Spleen (tissue), 13 donors: ENCODE measurements at places on chromosomes 2 and 18.
A peak's percentile ranks its signal among the peaks of the same experiment; 100 is the strongest.

- no peak for DNase-seq
Observed at GRCh38 chr2:178865999-178866398, 58.8 kb upstream of the TTN start.

DNA sequence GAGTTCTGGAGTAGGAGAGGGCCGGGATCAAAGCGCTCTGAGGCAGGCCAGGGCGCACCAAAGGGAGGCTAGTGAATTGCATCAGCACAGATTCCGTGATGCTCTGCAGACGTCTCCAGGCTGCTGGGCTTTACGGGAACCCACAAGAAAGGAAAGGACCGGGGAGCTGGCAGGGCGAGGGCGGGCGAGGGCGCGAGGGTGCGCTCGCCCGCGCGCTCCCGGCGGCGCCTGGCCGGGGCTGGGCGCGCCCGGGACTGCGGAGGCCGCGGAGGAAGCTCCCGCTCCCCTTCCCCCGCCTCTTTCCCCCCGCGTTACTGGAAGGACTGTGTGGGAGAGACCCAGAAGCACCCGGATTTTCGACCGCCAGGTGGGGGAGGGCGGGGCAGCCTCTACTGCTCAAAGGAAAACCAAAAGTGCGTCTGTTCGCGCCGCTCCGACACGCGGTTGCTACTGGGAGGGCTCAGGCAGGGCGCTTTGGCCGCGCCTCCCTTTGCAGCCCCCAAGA is 2.4 kb upstream of the FOSL2 start:
- DNase-seq = peak; percentile 94

- DNase-seq = no peak
Observed at GRCh38 chr18:79013869-79014268, 34.3 kb downstream of the SALL3 start.

DNA sequence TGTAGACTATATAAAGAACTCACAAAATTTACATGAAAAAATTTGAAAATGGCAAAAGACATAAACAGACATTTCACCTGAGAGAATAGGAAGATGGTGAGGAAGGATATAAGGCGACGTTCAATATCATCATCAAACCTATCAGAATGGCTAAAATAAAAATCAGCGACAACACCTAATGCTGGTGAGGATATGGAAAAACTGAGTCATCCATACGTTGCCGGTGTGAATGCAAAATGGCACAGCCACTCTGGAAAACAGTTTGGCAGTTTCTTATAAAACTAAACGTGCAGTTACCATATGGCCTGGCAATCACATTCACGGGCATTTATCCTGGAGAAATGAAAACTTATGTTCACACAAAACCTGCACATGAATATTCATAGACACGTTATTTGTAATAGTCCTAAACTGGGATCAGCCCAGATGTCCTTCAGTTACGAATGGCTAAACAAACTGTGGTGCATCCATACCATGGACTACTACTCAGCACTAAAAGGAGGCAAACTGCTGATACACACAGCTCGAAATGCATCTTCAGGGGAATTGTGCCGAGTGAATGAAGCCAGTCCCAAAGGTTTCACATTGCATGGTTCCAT is 63.1 kb upstream of the TXNDC2 start:
- DNase-seq = no peak

GRCh38 chr2:71457123-71457915 is 4.0 kb downstream of the DYSF start:
- DNase-seq = no peak

DNA sequence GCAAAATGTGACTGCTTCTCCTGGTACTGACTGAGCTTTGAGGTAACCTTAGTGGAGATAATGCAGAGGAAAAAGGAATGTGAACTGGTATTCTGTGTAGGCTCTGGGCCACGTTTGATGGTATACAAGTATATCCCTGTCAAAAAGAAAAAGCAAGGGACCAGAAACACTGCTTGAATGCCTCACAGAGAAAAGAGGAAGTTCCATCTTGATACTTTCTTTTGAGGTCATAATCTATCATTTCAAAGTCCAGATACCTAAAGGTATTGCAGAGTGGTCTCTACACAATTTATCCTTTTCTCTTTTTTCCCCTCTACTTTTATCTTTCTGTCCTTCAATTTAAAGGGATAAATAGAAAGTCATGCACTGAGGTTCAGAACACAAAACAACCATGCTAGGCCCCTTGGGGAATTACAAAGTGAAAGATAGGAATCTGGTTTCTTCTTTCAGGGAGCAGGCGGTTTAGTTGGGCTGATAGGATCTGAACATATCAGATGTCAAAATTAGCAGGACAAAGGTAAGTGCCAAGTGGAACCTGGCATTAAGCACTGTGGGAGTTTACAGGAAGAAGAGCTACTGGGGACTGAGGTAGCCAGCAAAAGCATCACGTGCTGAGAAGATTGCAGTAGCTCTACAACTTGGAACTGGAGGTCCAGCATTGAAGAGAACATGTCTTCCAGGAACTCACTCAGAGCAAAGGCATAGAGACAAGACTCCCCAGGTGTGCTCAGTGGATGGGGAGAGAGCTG is 121.2 kb downstream of the LYPD6 start:
- DNase-seq = no peak

DNA sequence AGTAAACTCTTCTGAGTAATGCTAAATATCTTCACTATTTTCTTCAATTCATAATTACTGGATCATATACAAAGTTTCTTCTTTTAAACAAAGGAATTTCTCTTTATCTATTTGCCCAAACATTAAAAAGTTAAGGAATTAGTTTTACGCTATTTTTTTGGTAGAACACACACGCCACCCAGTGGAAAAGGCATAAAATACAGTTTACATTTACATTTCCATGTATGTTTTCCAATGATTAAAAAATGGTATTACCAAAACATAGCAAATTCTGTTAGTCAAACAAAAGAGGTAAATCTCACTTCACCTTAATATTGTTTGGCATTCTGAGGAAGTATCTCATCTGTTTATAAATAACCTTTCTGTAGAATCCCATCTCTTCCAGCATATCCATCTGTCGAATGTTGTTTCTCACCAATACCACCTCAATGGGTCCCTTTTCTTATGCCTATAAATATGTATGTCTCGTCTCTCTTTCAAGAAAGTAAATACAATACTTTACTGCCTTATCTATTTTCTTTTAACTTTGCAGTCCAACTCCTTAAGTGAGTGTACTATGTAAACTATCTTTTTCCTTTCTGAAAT is 7.2 kb downstream of the BOLL start:
- DNase-seq = no peak

DNA sequence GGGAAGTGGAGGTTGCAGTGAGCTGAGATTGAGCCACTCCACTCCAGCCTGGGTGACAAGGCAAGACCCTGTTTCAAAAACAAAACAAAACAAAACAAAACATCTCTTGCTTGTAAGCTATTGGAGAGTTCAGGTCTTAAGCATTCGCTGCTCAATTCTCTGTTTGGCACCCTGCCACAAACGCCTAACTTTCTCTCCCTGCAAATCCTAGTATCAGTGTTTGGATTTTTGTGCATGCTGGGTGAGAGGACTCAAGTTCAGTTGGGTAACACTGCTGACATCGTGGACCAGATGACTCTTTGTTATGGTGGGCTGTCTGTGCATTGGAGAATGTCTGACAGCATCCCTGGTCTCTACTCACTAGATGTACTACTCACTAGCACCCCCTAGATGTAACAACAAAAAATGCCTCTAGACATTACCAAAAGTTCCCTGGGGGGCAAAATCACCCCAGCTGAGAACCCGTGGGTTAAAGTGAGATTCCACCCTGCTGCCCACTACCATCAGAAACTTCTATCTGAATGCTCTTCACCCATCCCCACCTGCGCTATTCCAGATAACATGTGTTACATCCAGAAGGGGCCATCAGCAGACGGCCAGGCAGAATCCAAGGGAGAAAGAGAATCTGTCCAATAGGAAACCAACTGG is 50.9 kb downstream of the CACNB4 start:
- DNase-seq = no peak

DNA sequence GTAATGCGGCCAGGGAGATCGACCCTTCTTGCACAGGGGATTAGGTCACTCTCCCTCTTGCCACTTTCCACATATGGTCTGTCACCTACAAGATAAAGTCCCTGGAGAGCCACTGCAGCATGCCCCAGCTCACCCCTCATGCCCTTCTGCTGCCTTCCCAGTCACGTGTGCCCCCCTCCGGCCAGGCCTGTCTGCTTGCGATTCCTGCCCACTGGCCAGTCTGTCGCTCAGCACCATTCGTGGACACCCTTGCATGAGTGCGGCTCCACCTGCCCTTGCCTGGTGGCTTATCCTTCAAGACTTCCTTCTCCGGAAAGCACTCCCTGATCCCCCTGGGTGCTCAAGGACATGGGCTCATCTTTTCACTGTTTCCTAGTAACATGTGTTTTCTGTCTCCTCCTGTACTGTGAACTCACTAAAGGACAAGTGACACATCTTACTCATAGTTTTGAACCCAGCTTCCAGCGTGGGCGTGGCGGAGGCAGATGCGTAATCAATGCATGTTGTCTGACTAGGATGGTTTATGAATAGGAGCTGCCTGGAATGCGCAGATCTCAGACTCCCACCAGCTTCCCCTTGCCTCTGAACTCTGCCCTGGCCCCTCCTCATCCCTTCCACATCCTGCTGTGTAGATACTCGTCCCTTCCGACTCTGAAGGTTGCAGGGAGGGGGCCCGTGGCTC is 7.8 kb upstream of the NT5DC4 start:
- no peak for DNase-seq

DNA sequence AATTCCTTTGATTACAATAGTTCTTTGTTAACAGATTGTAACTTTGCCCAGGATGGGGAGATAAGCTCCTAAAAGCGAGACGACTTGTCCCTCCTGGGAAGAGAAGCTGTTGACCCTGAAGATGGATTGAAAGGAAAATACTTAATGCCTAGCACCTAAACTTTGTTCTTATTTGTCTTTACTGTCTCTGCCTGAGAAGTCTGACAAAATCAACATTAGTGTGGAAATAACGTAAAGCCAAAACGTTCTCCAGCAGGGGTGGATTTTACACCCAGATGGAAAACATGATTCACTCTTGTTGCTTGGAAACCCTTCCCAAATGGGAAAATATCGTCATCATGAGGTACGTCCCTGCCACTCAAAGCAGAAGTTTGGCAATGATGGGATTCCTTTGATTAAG is 450.1 kb downstream of the SLC4A3 start:
- DNase-seq = no peak

- no peak for DNase-seq
Observed at GRCh38 chr2:171412571-171413175, 21.1 kb downstream of the METTL8 start.

DNA sequence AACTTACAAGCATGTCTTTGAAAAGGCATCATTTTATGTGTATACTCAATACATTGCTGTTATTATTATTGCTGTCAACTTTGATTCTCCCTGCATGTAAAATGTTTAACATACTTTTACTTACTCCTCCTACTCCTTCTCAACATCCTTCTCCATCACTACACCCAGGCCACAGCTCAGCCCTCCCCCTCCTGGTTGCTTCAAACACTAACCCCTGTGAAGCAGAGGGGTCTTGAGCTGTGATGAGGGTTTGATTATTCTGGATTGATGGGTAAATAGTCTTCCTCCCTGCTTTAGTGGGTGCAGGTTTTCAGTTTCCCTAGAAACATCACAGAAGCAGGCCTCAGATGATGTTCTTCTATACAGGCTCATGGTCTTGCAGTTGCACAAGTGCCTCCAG is 221.0 kb downstream of the OSR1 start:
- no peak for DNase-seq

- DNase-seq = no peak
Observed at GRCh38 chr2:69041214-69041613, 28.2 kb downstream of the ANTXR1 start.

DNA sequence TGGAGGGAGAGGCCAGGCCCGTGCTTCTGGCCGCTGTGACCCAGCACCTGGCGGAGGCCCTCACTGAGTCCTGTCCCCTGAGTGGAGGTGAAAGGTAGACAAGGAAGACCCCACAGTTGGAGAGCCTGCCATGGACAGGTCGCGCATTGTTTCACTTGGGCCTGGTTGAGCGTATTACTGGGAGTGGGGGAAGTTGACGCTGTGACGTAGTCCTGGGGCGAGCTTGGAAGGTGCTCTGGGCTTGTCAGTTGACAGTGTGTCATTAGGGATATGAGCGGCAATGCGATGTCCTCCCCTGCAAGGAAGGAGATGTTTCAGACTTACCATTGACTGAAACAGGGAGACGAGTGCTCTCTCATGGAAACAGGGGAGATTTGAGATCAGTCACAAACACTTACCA is 127.1 kb downstream of the SH3RF3 start:
- DNase-seq = peak; percentile 72

DNA sequence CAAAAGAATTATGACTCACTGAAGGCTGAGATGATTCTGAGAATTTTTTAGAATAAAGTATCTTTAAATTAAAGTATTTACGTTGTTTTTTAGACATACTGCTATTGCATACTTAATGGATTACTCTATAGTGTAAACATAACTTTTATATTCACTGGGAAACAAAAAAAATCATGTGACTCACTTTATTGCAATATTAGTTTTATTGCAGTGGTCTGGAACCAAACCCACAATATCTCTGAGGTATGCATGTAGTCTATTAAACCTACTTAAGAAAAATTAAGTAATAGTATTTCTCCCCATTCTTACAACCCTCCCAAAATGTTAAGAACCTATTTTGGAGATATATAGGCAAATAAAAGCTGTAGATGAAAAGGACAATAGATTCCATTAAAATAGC is 142.9 kb upstream of the ZNF521 start:
- DNase-seq = no peak

- DNase-seq = peak; percentile 10
Observed at GRCh38 chr2:130864830-130865800, 28.4 kb downstream of the ARHGEF4 start.

DNA sequence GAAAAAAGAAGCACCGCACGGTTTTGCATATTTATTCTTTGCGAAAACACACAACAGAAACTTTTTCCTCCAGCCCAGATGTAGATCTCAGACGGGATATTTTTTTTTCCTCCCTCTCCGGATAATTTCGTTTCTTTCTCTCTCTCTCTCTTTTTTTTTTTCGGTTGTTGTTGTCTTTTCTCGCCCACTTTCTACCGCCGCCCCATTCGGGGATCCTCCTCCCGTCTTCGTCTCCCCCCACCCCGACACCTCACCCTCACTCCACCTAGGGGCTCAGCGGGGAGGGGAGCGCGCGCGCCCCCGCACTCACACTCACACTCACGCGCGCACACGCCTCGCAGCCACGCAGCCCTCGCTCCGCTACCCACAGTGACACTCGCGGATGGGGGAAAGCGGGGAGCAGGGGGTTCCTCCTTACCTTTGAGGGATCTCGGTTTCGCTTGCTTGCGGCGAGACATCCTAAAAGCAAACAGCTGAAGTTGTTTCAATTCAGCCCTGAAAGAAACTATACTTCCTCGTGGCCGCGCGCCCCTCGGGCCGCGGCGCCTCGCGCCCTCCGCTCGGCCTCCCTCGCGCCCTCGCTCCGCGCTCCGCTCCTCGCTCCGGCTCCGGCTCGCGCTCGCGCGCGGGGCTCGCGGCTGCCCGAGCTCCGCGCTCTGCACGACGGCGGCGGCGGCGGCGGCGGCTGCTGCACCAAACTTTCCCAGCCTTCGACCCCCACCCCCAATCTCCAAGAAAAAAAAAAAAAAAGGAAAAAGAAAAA is 1.3 kb downstream of the ZNF521 start:
- peak; percentile 78 for DNase-seq

GRCh38 chr2:219726916-219727315 is 99.5 kb downstream of the SLC4A3 start:
- no peak for DNase-seq
